Activated CD8-positive, alpha-beta memory T cell treated with anti-CD3 and anti-CD28 coated beads for 48 hours (primary cell): ENCODE measurements at places on chromosomes 5 and 9.

GRCh38 chr9:124345063-124345462, 70.2 kb downstream of the PSMB7 start:
- DNase-seq: no peak

DNA sequence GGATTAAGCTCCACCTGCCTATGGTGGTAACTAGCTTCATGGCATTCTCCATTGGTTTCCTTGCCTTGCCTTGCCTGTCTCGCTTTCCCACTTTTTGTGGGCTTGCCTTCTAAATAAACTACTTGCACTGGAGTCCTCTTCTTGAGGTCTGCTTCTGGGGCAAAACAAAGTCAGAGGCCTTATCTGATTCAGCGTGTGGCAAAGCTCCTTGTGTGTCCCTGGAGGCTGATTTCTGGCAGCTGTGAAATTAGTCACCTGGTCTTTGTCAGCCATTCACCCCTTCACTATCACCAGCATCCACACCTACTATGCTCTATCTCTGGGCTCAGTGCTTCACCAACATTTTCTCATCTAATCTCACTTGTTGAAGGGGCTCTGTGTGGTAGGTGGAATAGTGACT, 176.2 kb downstream of the SEC61B start:
- DNase-seq: no peak

- DNase-seq: no peak
These were observed 42.9 kb upstream of the TRIM32 start for GRCh38 chr9:116644091-116644688.

- no peak for DNase-seq
These were observed 248.5 kb upstream of the IRX4 start for GRCh38 chr5:2131196-2131595.

- DNase-seq: peak; percentile 3
These were observed 421 bp upstream of the DEPDC1B start for GRCh38 chr5:60700416-60700757.

- DNase-seq: no peak
These were observed 271.3 kb downstream of the OSTF1 start for GRCh38 chr9:75359638-75360037.

DNA sequence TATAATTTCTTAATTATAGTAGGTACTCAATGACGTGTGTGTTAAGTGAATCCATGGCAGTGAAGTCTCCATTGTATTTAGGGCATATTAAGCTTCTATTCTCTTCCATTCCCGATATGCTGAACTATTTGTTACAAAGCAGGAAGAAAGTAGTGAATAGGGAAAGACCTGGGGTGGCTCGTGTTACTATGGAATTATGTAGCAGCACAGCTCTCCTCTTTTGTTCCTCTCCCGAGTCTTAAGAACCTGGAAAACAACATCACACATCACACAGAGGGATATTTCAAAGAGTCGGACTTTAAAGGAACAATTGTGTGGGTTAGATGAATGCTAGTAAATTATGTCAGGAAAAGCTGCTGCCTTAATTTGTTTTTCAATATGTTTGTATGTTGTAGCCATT, 131.8 kb downstream of the PCSK5 start:
- DNase-seq: no peak
